IPS DF 19.7 (cell line): ENCODE measurements at places on chromosomes 2 and 18.

- no peak for DNase-seq
Observed at GRCh38 chr18:25067275-25068025, 284.5 kb downstream of the ZNF521 start.

DNA sequence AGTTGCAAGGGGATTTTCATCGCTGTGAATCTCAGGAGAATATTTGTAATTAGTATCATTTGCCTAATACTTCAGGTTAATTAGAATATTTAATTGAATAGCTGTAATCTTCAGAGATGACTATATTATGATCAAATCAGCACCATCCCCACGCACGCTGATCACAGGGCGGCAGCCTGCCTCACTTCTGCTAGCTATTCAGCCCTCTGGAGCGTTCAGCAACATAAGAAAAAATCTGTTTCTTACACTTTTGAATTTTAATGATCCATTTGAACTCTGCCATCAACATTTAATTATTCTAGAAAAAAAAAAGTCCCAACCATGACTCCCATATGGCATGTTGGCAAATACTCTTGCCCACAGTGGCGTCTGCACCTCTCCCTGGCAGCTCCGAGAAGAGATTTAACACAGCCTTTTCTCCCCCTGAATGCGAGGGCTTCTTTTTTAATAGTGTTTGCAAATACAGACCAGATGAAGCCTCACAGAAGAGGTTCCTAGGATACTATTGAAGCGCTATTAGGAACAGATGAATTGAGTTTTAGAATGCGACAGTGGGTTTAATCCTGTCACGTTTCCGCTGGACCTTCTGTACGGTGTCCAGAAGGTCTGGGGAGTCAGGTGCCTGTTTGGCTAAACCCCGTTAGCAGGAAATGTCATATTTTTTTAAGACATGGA, 731.9 kb upstream of the SALL3 start:
- DNase-seq: no peak

GRCh38 chr18:66764230-66764629, 160.3 kb upstream of the CDH19 start:
- no peak for DNase-seq

- no peak for DNase-seq
Observed at GRCh38 chr2:122949523-122949922, 1075.6 kb upstream of the CNTNAP5 start.

GRCh38 chr18:58576638-58577251, 52.1 kb downstream of the ALPK2 start:
- no peak for DNase-seq

DNA sequence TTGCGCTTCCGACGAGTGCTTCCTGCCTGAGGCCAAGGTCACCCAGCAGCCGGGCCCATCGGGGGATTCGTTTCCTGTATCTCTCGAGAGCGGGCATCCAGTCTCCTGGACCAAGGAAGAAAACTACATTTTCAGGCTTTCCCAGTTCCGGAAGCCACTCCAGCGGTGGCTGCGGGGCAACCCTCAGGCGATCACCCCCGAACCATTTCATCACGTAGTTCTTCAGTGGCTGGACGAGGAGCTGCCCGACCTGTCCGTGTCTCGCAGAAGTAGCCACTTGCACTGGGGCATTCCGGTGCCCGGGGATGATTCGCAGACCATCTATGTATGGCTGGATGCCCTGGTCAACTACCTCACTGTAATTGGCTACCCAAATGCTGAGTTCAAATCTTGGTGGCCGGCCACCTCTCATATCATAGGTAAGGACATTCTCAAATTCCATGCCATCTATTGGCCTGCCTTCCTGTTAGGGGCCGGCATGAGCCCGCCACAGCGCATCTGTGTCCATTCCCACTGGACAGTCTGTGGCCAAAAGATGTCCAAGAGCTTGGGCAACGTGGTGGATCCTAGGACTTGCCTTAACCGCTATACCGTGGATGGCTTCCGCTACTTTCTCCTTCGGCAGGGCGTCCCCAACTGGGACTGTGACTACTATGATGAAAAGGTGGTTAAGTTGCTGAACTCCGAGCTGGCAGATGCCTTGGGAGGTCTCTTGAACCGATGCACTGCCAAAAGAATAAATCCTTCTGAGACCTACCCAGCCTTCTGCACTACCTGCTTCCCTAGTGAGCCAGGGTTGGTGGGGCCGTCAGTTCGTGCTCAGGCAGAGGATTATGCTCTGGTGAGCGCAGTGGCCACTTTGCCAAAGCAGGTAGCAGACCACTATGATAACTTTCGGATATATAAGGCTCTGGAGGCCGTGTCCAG, 1.0 kb downstream of the MARS2 start:
- no peak for DNase-seq

- DNase-seq: no peak
Observed at GRCh38 chr18:26655525-26656430, 107.4 kb upstream of the KCTD1 start.

- DNase-seq: no peak
Observed at GRCh38 chr2:12594590-12594989, 122.1 kb upstream of the TRIB2 start.

DNA sequence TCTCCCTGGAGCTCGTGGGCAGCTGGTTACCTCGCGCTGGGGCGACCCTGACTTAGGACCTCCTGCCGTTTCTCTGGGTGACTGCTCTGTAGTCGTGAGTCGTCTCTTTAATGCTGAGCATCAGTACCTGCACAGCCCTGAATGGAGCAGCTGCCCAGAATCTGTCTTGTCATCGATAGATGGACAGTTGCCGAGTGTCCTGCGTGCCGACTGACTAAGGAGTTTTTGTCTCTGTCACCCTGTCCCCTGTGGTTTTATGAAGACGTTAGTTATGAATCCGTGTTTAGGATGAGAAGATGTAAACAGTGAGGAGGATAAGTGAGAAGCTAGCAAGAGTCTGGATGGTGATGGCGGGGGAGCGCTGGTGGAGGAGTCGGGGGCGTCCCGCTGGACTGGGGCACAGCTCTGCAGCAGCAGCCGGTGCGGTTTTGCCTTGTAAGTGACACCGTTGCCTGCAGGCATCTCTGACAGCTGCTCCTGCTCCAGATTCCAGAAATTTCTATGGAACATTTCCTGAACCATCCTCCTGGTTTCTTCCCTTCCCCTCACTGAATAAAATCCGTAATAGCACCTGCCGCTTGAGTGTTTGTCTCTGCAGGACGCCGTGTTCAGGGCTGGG, 13.3 kb downstream of the AGAP1 start:
- DNase-seq: no peak

GRCh38 chr18:57527556-57528229, 58.8 kb downstream of the FECH start:
- no peak for DNase-seq

GRCh38 chr18:59950215-59950944, 50.6 kb downstream of the PMAIP1 start:
- no peak for DNase-seq

DNA sequence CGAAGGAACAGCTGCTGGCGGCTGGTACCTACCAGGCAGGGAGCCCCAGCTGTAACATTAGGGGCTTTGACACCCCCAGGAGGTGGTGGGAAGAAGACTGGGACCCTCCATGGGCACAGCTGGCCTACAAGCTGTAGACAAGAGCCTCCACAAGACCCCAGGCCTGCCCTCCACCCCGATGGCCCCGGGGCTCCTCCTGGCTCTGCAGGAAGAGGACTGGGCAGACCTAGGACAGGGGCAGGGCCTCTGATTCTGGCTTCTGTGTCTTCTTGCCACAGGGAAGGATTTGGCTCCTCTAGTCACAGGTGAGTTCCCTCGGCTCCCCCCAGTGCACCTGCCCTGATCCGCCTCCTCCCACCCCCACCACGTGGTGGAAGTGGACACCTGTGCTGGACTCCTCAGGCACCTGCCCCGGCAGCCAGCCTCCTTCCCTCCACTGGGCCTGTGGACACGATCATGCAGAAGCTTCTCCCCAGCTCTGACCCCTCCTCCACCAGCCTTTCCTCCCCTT, 53.4 kb upstream of the ODC1 start:
- DNase-seq: no peak

GRCh38 chr2:98914713-98915580, 21.1 kb downstream of the CRACDL start:
- DNase-seq: no peak

DNA sequence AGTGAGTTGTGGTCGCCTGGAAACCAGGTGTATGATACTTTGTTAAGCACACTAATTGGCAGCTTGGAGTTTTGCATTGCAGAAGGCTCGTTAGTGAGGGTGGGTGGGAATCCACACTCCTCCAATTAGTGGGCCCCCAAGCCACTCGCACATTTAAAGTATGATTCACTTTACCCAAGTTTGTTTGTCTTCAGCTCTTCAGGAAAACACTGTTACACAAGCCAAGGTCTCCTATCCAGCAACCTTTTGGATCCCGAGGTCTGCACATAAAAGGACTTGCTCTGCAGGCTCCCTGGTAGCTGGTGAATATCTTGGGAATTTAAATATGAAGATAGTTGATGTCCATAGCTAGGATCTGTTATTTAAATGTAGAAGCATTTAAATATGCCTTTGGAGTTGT, 66.1 kb downstream of the NPAS2 start:
- no peak for DNase-seq

DNA sequence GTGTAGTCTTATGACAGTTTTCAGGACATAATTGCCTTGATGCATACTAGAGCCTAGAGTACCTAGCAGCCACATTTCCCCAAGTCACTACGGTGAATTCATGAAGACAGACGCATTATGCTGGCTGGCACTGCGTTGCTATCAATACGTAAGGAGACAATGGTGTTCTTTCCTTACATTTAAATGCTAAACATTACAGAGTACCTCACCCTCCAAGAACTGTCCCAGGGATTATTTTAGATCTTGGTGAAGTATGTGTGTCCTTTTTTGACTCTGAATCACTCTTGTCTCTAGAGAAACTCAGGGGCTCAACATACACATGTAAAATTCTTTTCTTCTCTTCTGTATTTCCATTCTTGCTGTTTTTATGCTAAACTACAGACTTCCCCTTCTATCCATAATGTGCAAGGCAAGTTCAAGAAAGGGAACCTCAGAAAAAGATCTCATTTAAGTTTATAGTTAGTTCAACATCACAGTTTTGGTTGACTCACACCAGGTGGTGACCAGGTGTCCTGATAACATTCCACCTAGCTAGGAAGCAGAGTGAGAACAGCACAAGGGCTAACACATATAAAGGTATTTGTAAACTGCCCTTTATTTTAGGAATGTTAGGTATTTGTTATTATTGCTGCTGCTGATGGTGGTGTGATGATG, 212.4 kb upstream of the HNRNPA3 start:
- DNase-seq: no peak
